ENCODE measurements at places on chromosomes 5 and 9. TPM values are rescaled to one million over a fixed set of nuclear protein-coding genes. Genes with fewer than 3 reads are reported as not detected.

PCDHA9 gene
- 0.36 TPM for total RNA-seq

KCNIP1 gene
- total RNA-seq, result 0.52 TPM

PRKACG gene
- total RNA-seq, result not detected

FCN1 gene
- not detected for total RNA-seq

ZNF483 gene
- 83.8 TPM for total RNA-seq

WNT8A gene
- total RNA-seq, result 0.27 TPM

IFNE gene
- not detected for total RNA-seq

PRDM9 gene
- total RNA-seq, result not detected

SV2C gene
- total RNA-seq, result 0.24 TPM

AGPAT2 gene
- 31.6 TPM for total RNA-seq

GRCh38 chr5:51398875-51399642 lies 15.8 kb downstream of the ISL1 start:
- H3K27me3 ChIP-seq, result peaks cover 67% of the 10 kb centered on the region
- peak overlapping the region; percentile 26 for H3K4me3 ChIP-seq
- no peak overlapping the region for H3K27ac ChIP-seq
- H3K36me3 ChIP-seq, result no peaks in the 10 kb centered on the region
- H3K4me1 ChIP-seq, result peaks cover 13% of the 10 kb centered on the region

GRCh38 chr5:1468247-1468612 lies 23.0 kb upstream of the SLC6A3 start:
- H3K27me3 ChIP-seq, result no peaks in the 10 kb centered on the region
- H3K4me1 ChIP-seq, result no peaks in the 10 kb centered on the region
- H3K27ac ChIP-seq, result no peak overlapping the region
- H3K4me3 ChIP-seq, result no peak overlapping the region

DNA sequence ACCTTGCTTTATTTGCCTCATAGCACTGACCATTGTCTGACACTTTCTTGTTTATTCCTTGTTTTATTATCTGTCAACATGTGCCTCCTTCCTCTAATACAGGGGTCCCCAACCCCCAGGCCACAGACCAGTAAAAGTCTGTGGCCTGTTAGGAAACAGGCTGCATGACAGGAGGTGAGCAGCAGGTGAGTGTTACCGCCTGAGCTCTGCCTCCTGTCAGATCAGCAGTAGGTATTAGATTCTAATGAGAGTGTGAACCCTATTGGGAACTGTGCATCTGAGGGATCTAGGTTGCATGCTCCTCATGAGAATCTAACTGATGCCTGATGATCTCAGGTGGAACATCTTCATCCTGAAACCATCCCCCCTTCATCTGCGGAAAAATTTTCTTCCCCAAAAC lies 228.0 kb downstream of the HINT1 start:
- no peaks in the 10 kb centered on the region for H3K27me3 ChIP-seq
- H3K36me3 ChIP-seq, result no peaks in the 10 kb centered on the region
- no peaks in the 10 kb centered on the region for H3K4me1 ChIP-seq
- H3K27ac ChIP-seq, result no peak overlapping the region
- no peak for DNase-seq

- H3K4me3 ChIP-seq, result no peak overlapping the region
- H3K27ac ChIP-seq, result no peak overlapping the region
- H3K36me3 ChIP-seq, result no peaks in the 10 kb centered on the region
These were observed 104.7 kb upstream of the ELL2 start for GRCh38 chr5:96066386-96066719.

DNA sequence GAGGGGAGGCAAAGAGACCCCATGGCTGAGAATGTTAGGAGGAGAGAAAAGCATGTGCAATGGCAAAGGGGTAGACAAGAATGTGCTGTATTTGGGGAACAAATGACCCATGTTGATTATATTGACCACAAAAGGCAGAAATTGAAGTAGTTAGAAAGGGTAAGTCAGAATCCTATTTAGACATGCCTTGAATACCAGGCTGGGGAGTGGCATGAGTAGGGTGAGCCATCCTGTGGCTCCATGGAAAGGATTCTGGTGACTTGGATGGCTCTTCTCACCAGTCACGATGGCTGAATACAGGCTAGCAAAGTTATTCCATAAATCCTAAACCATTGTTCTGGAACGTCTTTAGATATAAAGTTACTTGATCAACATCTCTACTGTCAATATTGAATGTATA lies 73.4 kb upstream of the MEF2C start:
- peaks cover 8% of the 10 kb centered on the region for H3K4me1 ChIP-seq
- H3K36me3 ChIP-seq, result no peaks in the 10 kb centered on the region
- DNase-seq, result no peak
- H3K4me3 ChIP-seq, result no peak overlapping the region
- H3K27me3 ChIP-seq, result no peaks in the 10 kb centered on the region

DNA sequence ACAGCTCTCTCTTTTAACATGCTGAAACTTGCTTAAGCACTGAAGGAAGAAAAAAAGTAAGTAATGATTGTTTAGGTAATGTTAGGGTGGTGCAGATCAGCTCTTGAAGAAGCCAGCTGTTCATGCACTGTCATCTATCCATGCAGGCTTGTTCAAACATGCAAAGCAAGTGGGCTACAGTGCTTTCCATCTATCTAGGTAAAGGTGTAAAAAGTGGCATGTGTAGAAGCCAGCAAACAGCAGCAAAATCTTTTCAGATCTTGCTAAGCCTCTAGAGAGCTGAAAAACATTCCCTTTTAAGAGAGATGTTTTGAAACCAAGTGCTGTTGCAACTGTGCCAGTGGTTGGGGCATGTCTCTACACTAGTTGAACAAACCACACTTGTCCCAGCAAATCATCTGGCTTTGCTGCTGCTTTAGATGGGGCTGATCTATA lies 214.4 kb downstream of the EFNA5 start:
- H3K27ac ChIP-seq, result no peak overlapping the region
- H3K36me3 ChIP-seq, result no peaks in the 10 kb centered on the region
- peaks cover 9% of the 10 kb centered on the region for H3K4me1 ChIP-seq

GRCh38 chr5:139210585-139210984 lies 12.4 kb upstream of the SIL1 start:
- no peak for DNase-seq
- H3K4me1 ChIP-seq, result 0 out of 2 replicates have a peak, but pooled peaks cover 3% of the 10 kb centered on the region
- H3K27me3 ChIP-seq, result no peaks in the 10 kb centered on the region
- no peaks in the 10 kb centered on the region for H3K36me3 ChIP-seq
- H3K27ac ChIP-seq, result no peak overlapping the region
- H3K4me3 ChIP-seq, result no peak overlapping the region

GRCh38 chr5:147901599-147902039 lies 4.7 kb downstream of the C5orf46 start:
- H3K36me3 ChIP-seq, result no peaks in the 10 kb centered on the region
- no peak overlapping the region for H3K4me3 ChIP-seq
- no peaks in the 10 kb centered on the region for H3K27me3 ChIP-seq
- H3K4me1 ChIP-seq, result no peaks in the 10 kb centered on the region
- no peak overlapping the region for H3K27ac ChIP-seq
- DNase-seq, result no peak

- H3K4me1 ChIP-seq, result peaks cover 6% of the 10 kb centered on the region
- DNase-seq, result no peak
- no peaks in the 10 kb centered on the region for H3K27me3 ChIP-seq
- H3K36me3 ChIP-seq, result no peaks in the 10 kb centered on the region
These were observed 51.7 kb upstream of the FCN1 start for GRCh38 chr9:134969156-134970045.

DNA sequence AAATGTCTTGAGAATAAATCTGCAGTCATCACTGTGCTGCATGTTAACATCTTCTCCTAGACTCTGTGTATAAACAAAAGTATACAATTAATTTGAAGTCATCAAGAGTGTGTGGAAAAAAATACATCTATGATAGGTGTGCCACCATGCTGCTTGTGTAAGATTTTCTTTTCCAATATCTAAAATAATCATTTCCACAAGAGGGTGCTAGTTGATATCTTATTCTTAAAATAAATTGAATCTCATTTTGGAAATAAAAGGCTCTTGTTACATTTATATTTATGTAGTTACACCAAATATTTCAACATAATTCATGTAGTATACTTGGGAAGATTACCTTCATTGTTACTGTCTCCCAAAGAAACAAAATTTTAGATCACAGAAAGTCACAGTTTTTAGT lies 14.1 kb upstream of the MOCS2 start:
- H3K36me3 ChIP-seq, result no peaks in the 10 kb centered on the region
- no peaks in the 10 kb centered on the region for H3K4me1 ChIP-seq
- no peak overlapping the region for H3K27ac ChIP-seq
- no peak for DNase-seq
- no peak overlapping the region for H3K4me3 ChIP-seq
- H3K27me3 ChIP-seq, result no peaks in the 10 kb centered on the region

DNA sequence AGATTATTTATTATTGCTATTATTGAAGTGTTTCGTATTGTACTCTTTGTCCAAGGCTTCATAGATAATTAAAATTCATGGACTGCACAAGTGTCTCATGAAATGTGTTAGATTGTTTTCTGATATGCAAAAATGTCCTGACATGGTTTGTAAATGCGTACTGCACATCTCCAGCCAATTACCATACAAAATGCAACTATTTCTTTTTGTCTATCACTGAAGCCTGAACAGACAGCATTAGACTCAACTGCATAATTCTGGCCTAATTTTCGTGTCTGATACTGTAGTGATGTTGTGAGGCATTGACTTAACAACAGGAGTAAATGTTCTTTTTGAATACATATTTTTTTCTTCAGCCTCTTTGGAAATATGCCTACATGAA lies 498.2 kb upstream of the CD180 start:
- no peak overlapping the region for H3K27ac ChIP-seq
- no peaks in the 10 kb centered on the region for H3K27me3 ChIP-seq
- no peaks in the 10 kb centered on the region for H3K4me1 ChIP-seq
- H3K4me3 ChIP-seq, result no peak overlapping the region
- DNase-seq, result no peak

DNA sequence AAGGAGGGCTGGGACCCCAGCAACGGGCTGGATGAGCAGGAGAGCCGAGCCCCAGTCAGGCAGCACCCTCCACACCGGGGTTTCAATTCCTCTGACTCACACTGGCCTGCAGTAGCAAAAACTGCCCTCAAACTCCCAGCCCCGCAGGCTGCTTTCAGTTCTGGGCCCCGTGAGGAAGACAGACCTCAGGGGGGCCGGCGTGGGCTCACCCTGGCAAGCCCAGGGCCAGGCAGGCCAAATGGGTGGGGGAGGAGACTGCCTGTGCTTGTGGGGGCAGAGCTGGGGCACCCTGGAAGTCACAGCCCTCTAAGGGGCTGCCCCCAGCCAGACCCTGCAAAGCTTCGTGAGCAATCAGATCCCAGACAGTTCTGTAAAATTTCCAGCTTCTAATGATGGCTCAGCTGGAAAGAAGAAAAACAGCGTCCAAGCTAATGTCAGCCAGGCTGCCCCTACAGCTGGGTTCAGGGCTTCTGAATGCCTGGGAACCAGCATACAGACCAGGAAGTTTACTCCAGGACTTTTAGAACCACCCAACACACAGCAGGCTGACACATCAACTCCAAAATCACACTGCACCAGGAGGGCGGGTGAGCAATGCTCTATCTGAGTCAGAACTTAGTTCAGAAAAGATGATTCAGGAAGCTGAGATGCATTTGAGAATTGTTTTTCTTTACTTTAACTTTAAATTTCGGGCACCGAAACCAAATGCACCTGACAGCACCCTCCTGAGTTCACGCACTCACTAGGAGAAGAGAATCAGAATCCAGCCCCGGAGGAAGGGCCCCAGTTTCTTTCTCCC lies 34.7 kb downstream of the LPCAT1 start:
- no peaks in the 10 kb centered on the region for H3K27me3 ChIP-seq
- H3K27ac ChIP-seq, result no peak overlapping the region
- no peak overlapping the region for H3K4me3 ChIP-seq
- peaks cover 86% of the 10 kb centered on the region for H3K36me3 ChIP-seq
- no peaks in the 10 kb centered on the region for H3K4me1 ChIP-seq

DNA sequence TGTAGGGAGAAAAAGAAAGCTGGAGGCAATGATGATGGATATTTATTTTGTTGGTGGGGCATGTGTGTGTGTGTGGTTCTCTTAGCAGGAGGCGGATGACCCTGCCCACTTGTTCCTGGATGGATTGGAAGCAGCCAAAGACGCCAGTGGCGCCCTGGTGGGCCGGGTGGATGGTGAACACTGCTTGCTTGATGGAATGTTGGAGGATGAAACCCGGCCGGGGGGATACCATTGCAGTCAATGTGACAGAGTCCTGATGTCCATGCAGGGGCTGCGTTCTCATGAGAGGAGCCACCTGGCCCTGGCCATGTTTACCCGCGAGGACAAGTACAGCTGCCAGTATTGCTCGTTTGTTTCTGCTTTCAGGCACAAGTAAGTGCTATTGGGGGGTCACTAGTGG lies 69.2 kb downstream of the ZNF462 start:
- no peak overlapping the region for H3K4me3 ChIP-seq
- H3K27me3 ChIP-seq, result no peaks in the 10 kb centered on the region

DNA sequence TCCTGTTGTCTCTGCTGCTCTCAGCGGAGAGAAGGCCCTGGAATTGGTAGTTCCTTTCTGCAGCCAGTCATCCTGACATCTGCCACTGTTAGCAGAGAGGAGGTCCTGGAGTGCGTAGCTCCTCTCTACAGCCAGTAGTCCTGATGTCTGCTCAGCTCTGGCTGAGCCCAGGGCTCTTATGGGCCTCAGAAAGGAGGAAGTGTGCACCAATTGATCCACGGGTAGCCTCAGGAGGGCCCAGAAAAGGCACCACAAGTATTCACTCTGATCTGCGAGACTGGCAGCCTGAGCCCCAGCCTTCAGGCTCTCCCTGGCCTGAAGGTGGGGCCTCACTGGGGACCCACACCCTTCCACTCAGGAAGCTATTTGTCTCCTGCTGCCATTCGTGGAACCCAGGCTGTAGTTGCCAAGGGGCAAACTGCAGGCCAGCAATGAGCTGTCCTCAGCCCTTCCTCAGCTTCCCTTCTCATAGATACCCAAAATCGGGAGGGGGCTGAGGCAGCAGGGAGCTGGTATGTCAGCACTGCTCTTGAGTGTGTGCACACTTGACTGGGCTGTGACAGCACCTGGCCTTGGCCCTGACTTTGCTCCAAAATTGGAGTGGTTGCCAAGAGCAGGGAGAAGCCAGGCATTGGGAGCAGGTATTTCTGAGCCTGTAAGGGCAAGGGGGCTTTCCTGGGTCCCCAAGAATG lies 1049.5 kb upstream of the ACO1 start:
- H3K27me3 ChIP-seq, result no peaks in the 10 kb centered on the region
- no peak for DNase-seq
- H3K4me3 ChIP-seq, result no peak overlapping the region
- no peaks in the 10 kb centered on the region for H3K36me3 ChIP-seq
- no peak overlapping the region for H3K27ac ChIP-seq

- no peak overlapping the region for H3K4me3 ChIP-seq
- no peaks in the 10 kb centered on the region for H3K27me3 ChIP-seq
- H3K36me3 ChIP-seq, result no peaks in the 10 kb centered on the region
- no peak for DNase-seq
- no peaks in the 10 kb centered on the region for H3K4me1 ChIP-seq
These were observed 31.0 kb upstream of the PRRC1 start for GRCh38 chr5:127486471-127486870.

DNA sequence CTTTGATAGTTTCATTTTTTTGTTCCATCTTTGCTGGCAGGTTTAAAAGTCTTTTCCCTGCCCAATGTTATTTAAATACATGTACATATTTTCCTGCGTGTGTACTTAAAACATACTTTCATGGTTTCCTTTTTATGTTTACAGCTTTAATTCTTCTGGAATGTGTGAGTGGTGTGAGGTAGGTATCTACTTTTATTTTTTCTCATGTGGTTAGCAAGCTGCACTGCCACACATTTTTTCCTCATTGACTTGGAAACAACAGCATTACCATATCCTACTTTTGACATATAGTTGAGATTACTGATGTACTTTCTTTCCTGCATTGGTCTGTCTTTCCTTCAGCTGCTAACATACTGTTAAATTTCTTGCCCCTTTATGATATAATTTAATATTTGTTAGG lies 51.4 kb upstream of the COL15A1 start:
- no peak for DNase-seq
- no peak overlapping the region for H3K27ac ChIP-seq
- no peaks in the 10 kb centered on the region for H3K36me3 ChIP-seq

- H3K4me1 ChIP-seq, result no peaks in the 10 kb centered on the region
- H3K36me3 ChIP-seq, result no peaks in the 10 kb centered on the region
- no peaks in the 10 kb centered on the region for H3K27me3 ChIP-seq
- no peak overlapping the region for H3K4me3 ChIP-seq
- DNase-seq, result no peak
These were observed 231.7 kb downstream of the CTNND2 start for GRCh38 chr5:11672385-11673085.

Measured in H1 (cell line).